ENCODE measurements at places on chromosomes 12 and 14. TPM values are rescaled to one million over a fixed set of nuclear protein-coding genes. Genes with fewer than 3 reads are reported as not detected.

PPFIA2 gene
- polyA plus RNA-seq, result 2.4 TPM

DNA sequence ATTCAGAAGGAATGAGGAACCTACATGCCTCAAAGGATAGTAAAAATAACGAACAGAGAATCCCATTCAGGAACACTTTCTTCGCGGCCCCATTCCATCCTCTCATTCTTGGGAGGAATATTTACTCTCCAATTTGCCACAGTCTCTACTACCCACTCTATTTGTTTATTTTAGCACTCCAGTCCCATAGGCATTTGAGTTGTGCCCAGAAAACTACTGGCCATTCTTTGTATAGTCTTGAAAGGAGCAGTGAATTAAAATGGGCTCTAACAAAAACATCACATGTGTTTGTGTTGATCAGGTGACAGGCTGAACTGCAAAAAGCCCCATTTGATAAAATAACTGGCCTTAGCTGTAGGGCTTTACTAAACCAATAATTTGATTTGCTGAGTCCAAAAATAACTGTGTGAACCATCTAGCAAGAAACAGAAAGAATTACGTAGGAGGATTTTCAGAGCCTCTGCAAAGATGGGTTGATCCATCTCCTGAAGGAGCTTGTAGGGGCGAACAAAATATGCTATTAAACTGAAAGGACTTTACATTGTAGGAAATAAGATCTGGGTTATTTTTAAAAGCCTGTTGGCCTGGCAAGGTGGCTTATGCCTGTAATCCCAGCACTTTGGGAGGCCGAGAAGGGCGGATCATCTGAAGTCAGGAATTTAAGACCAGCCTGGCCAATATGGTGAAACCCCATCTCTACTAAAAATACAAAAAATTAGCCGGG, 142.3 kb upstream of the CPNE8 start:
- H3K27me3 ChIP-seq, result no peaks in the 10 kb centered on the region
- H3K36me3 ChIP-seq, result no peaks in the 10 kb centered on the region
- H3K4me1 ChIP-seq, result no peaks in the 10 kb centered on the region
- no peak overlapping the region for H3K27ac ChIP-seq

- no peak overlapping the region for H3K4me3 ChIP-seq
- peak overlapping the region; percentile 68 for H3K27ac ChIP-seq
- no peaks in the 10 kb centered on the region for H3K36me3 ChIP-seq
- DNase-seq, result peak; percentile 85
- no peaks in the 10 kb centered on the region for H3K27me3 ChIP-seq
- peaks cover 42% of the 10 kb centered on the region for H3K4me1 ChIP-seq
Measured at GRCh38 chr12:110575326-110575725, 7.8 kb downstream of the PPTC7 start.

- no peaks in the 10 kb centered on the region for H3K27me3 ChIP-seq
- H3K36me3 ChIP-seq, result peaks cover 57% of the 10 kb centered on the region
- H3K4me3 ChIP-seq, result no peak overlapping the region
Measured at GRCh38 chr14:22923746-22924145, 4.8 kb upstream of the RBM23 start.

- H3K4me1 ChIP-seq, result peaks cover 9% of the 10 kb centered on the region
- no peaks in the 10 kb centered on the region for H3K27me3 ChIP-seq
- no peak for DNase-seq
- no peaks in the 10 kb centered on the region for H3K36me3 ChIP-seq
- peak overlapping the region; percentile 93 for H3K4me3 ChIP-seq
- peak overlapping the region; percentile 95 for H3K27ac ChIP-seq
Measured at GRCh38 chr12:27523305-27523641, 733 bp upstream of the PPFIBP1 start.

DNA sequence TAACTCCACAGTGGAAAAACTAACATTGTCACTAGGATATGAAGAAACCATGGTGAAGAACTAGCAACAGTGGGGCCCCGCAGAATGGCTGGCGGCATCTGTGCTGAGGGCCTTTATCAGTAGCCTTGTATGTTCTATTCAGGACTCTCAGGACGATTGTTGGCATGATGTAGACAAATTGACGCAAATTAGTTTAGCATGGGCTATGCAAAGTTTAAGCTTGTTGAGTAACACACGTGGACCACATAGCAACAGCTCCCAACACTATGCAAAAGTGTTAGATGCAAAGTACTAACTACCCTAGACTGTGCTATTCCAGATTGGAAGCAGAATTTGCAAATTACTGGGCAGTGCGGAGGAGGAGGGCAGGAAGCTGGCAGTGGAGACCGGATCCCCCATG, 38.2 kb upstream of the TMEM263 start:
- H3K36me3 ChIP-seq, result no peaks in the 10 kb centered on the region
- H3K4me1 ChIP-seq, result no peaks in the 10 kb centered on the region
- no peak for DNase-seq
- H3K27me3 ChIP-seq, result peaks cover 2% of the 10 kb centered on the region
- no peak overlapping the region for H3K27ac ChIP-seq

EPYC gene
- 0.13 TPM for polyA plus RNA-seq

GRCh38 chr12:121814429-121815119, 10.8 kb downstream of the SETD1B start:
- no peak overlapping the region for H3K4me3 ChIP-seq
- DNase-seq, result no peak
- H3K36me3 ChIP-seq, result peaks cover 66% of the 10 kb centered on the region
- no peaks in the 10 kb centered on the region for H3K27me3 ChIP-seq
- peaks cover 20% of the 10 kb centered on the region for H3K4me1 ChIP-seq
- no peak overlapping the region for H3K27ac ChIP-seq

GRCh38 chr14:60245380-60246177, 3.4 kb upstream of the PPM1A start:
- no peak for DNase-seq
- H3K27me3 ChIP-seq, result no peaks in the 10 kb centered on the region
- H3K36me3 ChIP-seq, result no peaks in the 10 kb centered on the region
- H3K4me3 ChIP-seq, result no peak overlapping the region
- H3K4me1 ChIP-seq, result peaks cover 1% of the 10 kb centered on the region

GRCh38 chr12:79360936-79361335, 329.8 kb downstream of the PAWR start:
- peaks cover 14% of the 10 kb centered on the region for H3K4me1 ChIP-seq
- no peaks in the 10 kb centered on the region for H3K36me3 ChIP-seq

- no peaks in the 10 kb centered on the region for H3K4me1 ChIP-seq
- DNase-seq, result no peak
- no peak overlapping the region for H3K4me3 ChIP-seq
- H3K27me3 ChIP-seq, result no peaks in the 10 kb centered on the region
Measured at GRCh38 chr14:100466111-100466856, 120.9 kb downstream of the BEGAIN start.

- no peaks in the 10 kb centered on the region for H3K27me3 ChIP-seq
- H3K36me3 ChIP-seq, result no peaks in the 10 kb centered on the region
- H3K4me3 ChIP-seq, result no peak overlapping the region
Measured at GRCh38 chr12:24751181-24751580, 197.7 kb downstream of the BCAT1 start.

DNA sequence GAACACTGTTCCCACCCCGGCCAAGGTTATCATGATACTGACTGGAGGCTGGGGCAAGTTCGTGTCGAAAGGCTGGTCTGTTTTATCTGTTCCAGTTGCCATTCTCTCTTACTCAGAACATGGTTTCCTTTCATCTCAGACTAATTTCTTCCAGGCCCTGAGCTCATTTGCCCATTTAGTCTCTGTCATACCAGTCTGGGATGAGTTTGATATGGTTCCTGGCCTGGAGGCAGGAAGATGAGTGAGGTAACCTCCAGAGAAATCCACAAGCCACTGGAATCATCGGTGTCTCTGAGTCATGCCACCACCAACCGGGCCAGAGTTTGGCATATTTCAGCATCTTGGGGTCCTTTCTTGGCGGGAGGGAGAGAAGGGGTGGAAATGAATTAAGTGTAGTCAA, 114.7 kb downstream of the NTF3 start:
- no peak for DNase-seq
- no peaks in the 10 kb centered on the region for H3K36me3 ChIP-seq
- H3K27me3 ChIP-seq, result peaks cover 8% of the 10 kb centered on the region

DNA sequence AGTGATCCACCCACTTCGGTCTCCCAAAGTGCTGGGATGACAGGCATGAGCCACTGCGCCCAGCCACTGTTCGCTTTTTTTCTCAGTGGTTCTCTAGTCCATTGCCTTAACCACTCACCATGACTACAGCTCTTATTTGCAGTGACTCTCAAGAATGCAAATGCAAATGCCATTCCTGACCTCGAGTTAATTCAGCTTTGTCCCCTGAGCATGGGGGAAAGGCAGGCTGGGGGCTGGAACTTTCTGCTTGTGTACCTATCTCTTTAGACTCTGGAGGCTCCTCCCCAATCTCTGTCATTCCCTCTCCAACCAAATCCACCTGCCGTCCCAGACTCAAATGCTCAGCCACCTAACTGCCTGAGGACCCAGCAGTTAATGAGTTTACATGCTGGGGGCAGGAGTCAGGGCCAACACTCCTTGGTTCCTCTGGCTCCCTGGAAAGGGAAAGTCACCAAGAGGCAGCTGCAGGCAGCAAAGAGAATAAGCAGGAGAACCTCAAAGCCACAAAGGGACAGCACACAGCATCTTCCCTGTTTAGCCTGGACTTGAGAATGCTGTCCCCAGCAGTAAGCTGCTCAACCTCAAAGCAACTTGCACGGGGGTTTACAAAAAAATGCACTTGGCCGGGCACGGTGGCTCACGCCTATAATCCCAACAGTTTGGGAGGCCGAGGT, 5.3 kb upstream of the HNF1A start:
- H3K4me3 ChIP-seq, result no peak overlapping the region
- H3K4me1 ChIP-seq, result peaks cover 40% of the 10 kb centered on the region
- H3K27ac ChIP-seq, result peak overlapping the region; percentile 14
- H3K27me3 ChIP-seq, result no peaks in the 10 kb centered on the region

DNA sequence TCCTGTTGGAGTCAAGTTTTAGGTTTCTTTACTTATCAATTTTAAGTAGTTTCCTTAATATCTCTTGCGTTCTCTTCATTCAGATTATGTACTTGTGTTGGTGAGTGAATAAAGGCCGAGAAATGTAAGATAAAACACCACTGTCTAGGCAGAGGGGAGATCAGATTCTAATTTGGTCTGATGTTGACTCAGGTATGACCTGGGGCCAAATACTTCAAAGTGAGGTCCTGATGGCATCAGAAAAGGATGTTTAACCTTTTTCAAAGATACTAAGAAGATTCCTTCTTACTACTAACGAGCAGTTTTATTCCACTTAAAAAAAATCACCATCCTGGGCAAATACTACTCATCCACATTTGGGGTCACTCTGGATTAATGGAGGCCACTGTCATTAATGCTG, 26.9 kb downstream of the APPL2 start:
- peaks cover 8% of the 10 kb centered on the region for H3K4me1 ChIP-seq
- no peaks in the 10 kb centered on the region for H3K27me3 ChIP-seq
- DNase-seq, result no peak
- H3K36me3 ChIP-seq, result peaks cover 71% of the 10 kb centered on the region
- H3K27ac ChIP-seq, result no peak overlapping the region
- no peak overlapping the region for H3K4me3 ChIP-seq

GRCh38 chr12:50271724-50272247, 11.5 kb downstream of the LIMA1 start:
- peaks cover 17% of the 10 kb centered on the region for H3K36me3 ChIP-seq
- peaks cover 56% of the 10 kb centered on the region for H3K4me1 ChIP-seq
- H3K4me3 ChIP-seq, result peak overlapping the region; percentile 7
- peak overlapping the region; percentile 91 for H3K27ac ChIP-seq

- DNase-seq, result no peak
- no peaks in the 10 kb centered on the region for H3K36me3 ChIP-seq
- peaks cover 11% of the 10 kb centered on the region for H3K27me3 ChIP-seq
- peaks cover 19% of the 10 kb centered on the region for H3K4me1 ChIP-seq
- no peak overlapping the region for H3K4me3 ChIP-seq
- peak overlapping the region; percentile 55 for H3K27ac ChIP-seq
Measured at GRCh38 chr12:51904951-51905470, 2.3 kb upstream of the ACVRL1 start.

- H3K36me3 ChIP-seq, result peaks cover 79% of the 10 kb centered on the region
- H3K27ac ChIP-seq, result no peak overlapping the region
- DNase-seq, result no peak
- no peaks in the 10 kb centered on the region for H3K27me3 ChIP-seq
Measured at GRCh38 chr12:64427988-64428387, 23.8 kb downstream of the XPOT start.

GRCh38 chr12:42385326-42385841, 59.4 kb downstream of the PPHLN1 start:
- DNase-seq, result no peak
- H3K36me3 ChIP-seq, result peaks cover 23% of the 10 kb centered on the region
- no peaks in the 10 kb centered on the region for H3K27me3 ChIP-seq
- H3K4me3 ChIP-seq, result no peak overlapping the region
- H3K4me1 ChIP-seq, result no peaks in the 10 kb centered on the region

PROX2 gene
- polyA plus RNA-seq, result 1.5 TPM
